ENCODE measurements at places on chromosomes 16 and 17.

DNA sequence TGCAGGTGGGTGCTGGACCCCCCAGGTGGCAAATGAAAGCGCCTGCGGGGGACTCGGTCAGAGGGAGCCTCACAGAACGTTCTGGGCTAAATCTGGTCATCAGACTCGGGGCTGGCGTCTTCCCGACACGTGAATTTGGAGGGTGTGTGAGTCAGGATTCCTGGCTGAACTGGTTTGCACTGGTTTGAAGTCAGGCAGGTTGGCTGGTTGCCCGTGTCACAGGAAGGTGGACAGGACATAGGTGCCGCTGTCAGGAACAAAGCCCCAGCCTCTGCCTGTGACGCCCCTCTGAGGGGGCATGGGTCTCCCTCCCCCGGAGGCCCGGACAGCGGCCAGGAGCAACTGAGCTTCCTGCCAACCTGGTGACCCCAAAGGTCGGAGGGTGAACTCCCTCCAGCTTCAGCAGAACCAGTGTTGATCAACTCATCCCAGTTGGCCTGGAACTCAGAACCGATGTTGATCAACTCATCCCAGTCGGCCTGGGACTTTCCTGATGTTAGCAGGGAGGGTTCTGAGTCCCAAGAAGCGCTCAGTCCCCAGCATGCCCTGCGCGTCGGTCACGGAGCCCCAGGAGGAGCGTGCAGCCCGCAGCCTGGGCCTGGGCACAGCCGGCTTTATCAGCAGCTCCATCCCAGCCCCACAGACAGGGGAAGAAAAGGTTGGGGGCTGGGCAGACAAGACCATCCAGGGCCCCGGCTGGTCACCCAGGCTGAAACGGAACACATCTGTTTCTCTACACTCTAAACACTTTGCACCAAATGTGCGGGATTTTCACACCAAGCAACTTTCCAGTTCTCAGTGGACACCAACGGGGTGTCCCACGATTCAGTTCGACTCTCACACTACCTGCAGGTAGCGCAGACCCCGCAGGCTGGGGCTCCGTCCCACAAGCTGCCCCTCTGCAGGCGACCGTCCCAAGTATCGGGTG is 14.4 kb upstream of the METRNL start:
- peak; percentile 93 for DNase-seq

- DNase-seq = no peak
Observed at GRCh38 chr16:9666834-9667480, 515.3 kb downstream of the GRIN2A start.

DNA sequence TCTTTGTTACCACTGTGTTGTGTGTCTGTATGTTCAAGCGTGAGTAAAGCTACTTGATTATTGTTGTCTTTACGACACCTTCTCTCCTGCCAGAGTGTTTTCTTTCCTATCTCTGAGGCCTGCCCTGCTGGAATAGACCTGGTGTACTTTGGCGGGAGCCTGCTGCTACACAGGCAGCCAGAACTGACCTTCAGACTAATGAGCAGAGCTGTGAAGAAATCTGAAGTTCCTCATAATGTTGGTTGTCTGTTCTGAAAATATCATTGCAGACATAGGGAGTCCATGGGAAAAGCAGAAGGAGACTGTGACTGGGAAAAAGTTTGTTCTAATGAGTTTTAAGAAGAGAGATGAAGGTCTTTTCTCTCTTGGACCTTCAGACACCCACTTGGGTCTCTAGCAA is 9.8 kb downstream of the RHOT1 start:
- DNase-seq = no peak

GRCh38 chr17:72333570-72333969 is 212.8 kb downstream of the SOX9 start:
- DNase-seq = no peak

- DNase-seq = no peak
Observed at GRCh38 chr17:82864713-82865248, 25.0 kb upstream of the ZNF750 start.

GRCh38 chr16:81700071-81700779 is 78.9 kb upstream of the PLCG2 start:
- no peak for DNase-seq

- DNase-seq = peak; percentile 31
Observed at GRCh38 chr17:699345-699744, 15.3 kb downstream of the VPS53 start.

DNA sequence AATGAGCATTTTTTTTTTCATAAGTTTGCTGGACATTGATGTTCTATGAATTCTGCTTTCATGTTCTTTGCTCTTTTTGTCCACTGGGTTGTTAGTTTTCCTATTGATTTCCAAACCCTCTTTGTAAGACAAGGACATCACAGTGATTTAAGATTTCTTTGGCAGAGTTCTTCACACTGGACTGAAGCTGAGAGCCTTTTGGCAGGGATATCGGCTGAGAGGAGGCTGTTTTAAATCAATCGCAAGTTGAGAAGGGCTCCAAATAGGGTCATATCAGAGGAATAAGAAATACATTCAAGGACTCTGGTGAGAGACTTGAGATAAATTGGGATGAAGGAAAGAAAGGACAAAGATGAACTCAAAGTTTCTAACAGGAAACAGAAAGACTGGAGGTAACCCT is 165.8 kb upstream of the AXIN2 start:
- DNase-seq = no peak

DNA sequence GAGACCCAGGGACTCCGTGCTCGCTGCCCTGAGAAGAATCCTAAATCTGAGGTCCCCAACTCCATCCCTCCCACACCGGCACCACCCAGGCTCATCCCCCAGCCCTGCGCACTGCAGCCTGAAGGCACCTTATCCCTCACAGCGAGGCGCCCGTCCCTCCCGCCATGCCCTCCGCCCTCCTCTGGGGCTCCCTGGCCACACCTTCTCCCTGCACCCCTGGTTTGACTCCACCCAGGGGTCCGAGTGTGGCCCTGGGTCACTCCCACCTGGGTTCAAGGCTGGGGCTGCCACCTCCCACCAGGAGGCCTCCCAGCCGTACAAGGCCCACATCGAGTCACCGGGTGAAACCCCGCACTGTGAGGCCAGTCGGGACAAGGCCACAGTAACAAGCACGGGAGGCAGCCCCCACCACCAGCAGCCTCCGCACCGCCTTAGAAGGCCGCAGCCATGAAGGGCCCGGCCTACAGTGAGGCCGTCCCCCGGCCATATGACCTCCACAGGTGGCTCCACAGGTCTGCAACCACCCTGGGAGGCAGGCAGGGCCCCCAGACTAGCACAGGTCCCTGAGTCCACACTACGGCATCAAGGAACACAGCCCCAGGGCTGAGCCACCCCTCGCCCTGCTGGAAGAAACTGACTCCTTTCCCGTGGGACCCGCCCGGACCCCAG is 8.3 kb downstream of the HAGH start:
- no peak for DNase-seq

DNA sequence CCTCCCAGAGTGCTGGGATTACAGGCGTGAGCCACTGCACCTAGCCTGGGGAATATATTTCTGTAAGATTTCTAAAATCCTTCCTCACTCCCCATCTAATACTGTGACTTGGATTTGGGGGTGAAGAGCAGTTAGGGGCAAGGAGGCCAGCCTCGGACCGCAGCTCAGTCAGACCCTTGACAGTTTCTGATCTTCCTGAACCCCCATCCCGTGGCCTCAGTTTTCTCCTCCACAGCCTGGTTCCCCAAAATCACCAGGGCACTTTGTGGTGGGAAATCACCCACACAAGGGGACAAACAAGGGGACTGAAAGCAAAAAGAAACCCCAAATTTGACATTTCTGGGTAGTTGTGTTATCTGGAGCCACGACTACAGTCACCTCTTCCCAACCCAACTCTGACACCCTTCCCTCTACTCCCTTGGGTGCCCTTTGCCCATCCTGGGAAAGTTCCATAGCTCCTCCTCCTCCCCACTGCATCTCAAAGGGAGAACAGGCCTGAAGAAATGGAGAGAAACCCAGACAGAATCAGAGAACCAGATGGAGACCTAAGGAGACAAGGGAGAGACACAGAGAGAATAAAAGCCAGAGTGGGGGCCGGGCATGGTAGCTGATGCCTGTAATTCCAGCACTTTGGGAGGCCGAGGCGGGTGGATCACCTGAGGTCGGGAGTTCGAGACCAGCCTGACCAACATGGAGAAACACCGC is 2.8 kb upstream of the STAT5A start:
- DNase-seq = no peak

- DNase-seq = no peak
Observed at GRCh38 chr17:70091005-70091568, 16.1 kb downstream of the KCNJ16 start.

DNA sequence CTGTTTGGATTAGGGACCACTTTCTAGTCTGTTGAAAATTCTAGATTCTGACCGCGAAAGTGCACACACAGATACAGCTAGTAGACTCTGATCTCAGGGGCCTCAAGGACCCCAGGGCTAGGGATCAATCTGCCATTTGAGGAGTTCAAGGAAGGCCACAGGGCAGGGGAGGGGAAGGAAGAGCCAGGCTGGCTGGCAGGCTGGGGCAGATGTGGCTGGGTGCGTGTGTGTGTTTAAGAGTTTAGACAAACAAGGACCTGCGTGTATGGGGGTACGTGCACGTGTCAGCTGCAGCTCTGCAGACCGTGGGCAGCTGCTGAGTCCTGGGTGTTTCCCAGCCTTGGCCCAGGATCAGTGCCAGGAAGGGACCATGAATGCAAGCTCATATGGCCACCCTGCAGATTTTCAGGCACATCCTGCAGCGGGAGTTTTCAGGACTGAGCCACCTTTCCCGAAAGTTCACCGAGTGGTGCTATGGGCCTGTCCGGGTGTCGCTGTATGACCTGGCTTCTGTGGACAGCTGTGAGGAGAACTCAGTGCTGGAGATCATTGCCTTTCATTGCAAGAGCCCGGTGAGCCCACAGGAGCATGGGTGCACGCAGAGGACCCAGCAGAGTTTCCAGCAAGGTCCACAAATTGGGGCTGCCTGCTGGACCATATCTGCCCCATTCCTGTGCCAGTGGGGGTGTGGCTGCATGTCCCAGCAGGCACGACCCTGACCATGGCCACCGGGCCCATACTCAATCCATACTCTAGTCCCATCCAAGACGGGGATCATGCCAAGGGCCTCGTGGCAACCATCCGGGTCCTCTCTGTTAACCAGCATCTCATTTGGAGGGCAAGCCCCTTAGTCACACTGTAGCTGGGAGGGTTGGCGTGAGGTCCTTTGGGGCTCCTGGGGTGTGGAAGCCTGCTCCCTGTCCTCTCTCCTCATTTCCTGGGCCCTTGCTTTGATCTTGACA is 10.6 kb downstream of the TRPV2 start:
- DNase-seq = no peak

DNA sequence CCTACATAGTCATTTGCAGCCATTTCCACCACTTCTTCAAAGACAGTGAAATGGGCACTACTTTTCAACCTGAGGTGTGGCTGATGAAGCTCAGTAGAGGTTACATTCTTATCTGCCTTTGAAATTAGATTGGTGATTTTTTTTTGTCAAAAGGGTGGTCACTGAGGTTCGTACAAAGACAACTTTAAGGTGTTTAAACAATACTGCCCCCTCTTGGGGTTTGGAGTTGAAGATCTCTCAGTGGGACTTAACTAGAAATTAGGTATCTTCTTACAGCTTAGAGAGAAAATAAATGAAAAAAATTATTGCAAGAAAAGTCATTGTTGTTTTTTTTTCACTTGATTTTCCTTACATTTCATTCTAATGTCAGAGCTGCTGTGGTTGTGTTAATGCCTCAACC is 713.2 kb downstream of the CDH11 start:
- DNase-seq = no peak

DNA sequence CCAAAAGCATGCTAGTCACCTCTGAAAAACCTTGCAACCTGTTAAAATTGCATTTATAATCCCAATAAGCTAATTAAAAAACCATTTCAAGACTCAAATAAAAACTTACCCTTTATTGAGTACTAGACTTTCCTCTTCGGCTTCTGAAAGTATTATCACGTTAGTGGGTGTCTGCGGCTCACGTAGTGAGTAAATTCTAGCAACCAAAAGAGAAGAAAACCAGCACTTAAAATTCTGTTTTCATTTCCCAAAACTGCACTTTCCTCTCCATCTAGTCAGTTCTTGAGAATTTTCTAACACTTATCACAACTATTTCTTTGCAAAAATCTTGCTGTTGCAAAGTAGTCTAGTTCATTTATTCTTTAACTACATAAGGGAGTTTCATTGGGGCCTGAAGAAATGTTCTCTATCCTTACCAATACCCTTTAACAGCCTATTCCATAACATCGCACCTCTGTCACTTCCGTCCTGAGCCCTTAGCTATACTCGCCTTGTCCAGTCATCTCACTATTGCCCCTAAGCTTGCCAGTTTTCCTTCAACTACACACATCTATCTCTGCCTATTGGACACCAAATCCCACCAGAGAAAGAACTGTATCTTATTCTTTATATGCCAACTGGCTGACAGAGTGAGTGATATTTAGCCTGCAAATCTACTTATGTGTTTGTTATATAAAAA is 8.7 kb downstream of the NUP88 start:
- no peak for DNase-seq

- DNase-seq = peak; percentile 37
Observed at GRCh38 chr17:56653877-56654276, 60.4 kb downstream of the NOG start.

DNA sequence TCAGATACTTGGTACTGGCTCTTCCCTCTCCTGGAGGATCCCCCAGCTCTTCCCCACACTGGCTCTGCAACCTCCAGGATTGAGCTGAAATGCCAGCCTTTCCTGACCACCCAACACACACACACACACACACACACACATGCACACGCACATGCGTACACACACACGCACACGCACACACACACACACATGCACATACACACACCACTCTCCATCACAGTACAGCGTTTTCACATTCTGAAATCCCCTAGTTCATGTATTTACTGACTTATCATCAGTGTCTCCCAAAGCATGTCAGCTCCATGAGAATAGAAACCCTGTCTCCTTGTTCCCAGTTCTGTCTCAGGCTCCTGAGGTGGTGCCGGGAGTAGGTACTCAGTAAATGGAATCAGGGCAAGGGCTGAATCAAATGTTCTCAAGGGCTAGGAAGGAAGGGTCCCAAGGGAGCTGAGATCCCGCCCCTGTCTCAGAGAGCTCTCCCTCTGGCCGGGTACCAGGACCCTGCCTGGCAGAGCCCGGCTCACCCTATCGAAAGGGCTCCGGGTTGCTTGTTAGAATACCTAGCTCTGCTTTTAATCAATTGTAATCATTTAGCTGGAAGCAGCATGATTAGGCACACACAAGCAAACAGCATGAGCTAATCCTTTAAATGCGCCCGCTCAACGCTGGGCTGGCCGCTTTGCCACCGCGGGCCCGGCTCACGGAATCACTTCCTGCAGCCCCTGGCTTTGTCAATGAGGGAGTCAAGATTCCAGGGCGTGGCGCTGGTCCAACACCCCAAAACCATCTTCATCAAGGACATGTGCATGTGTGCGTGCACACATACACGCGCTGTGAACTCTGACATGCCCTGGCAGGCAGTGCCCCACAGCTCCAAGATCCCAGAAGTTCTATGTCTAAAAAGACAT is 140.7 kb downstream of the C16orf78 start:
- DNase-seq = no peak

- DNase-seq = no peak
Observed at GRCh38 chr16:55811811-55812210, 21.1 kb downstream of the CES1 start.

- peak; percentile 87 for DNase-seq
Observed at GRCh38 chr17:74671031-74671771, 41.5 kb downstream of the CD300LF start.

- no peak for DNase-seq
Observed at GRCh38 chr16:70638814-70639792, 7.3 kb upstream of the IL34 start.

GRCh38 chr16:51239196-51239595 is 88.1 kb upstream of the SALL1 start:
- DNase-seq = no peak
